ENCODE measurements at places on chromosomes 3 and 15.
A peak's percentile ranks its signal among the peaks of the same experiment; 100 is the strongest.

- DNase-seq, result no peak
Observed at GRCh38 chr15:25346371-25346770, 92.5 kb downstream of the UBE3A start.

- no peak for DNase-seq
Observed at GRCh38 chr15:94282269-94283250, 51.2 kb downstream of the MCTP2 start.

DNA sequence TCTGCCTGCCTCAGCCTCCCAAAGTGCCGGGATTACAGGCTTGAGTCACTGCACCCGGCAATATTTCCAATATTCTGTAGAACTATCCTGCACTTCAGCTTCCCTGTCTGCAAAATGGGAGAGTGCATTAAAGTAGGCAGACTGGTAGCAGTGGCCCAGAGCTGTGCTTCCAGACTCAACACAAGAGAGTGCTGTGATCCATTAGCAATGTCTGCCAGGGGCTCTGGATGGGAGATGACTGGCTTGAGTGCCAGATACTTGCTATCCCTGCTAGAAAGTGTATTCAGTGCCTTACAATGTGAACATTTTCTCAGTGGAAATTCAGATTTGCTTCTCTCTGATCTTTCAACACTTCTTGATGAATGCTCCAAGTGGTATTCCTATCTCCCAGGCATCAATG, 65.4 kb upstream of the CTSH start:
- no peak for DNase-seq

- DNase-seq, result no peak
Observed at GRCh38 chr3:150141790-150142326, 171.2 kb upstream of the PFN2 start.

DNA sequence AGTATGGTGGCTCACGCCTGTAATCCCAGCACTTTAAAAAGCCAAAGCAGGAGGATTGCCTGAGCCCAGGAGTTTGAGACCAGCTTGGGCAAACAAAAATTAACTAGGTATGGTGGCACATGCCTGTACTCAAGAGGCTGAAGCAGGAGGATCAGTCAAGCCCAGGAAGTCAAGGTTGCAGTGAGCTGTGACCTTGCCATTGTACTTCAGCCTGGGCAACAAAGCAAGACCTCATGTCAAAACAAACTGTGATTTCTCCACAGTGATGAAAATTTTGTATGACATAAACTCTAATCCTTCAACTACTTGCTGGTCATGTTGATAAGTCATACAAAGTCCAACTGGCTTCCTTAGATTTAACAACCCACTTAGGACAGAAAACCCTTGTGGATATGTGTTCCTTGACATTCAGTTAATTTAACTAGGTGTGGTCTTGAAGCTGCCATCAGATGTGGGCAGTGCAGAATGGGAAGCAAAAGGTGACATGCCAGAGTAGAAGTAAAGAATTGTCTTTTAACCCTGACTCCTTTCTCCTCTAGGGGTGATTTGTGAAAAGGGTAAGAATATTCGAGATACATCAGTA, 263.3 kb downstream of the PTPRG start:
- DNase-seq, result no peak

GRCh38 chr3:721086-721485, 371.7 kb upstream of the CNTN6 start:
- DNase-seq, result peak; percentile 13

GRCh38 chr3:42802876-42803413, 1.3 kb downstream of the HIGD1A start:
- DNase-seq, result no peak

DNA sequence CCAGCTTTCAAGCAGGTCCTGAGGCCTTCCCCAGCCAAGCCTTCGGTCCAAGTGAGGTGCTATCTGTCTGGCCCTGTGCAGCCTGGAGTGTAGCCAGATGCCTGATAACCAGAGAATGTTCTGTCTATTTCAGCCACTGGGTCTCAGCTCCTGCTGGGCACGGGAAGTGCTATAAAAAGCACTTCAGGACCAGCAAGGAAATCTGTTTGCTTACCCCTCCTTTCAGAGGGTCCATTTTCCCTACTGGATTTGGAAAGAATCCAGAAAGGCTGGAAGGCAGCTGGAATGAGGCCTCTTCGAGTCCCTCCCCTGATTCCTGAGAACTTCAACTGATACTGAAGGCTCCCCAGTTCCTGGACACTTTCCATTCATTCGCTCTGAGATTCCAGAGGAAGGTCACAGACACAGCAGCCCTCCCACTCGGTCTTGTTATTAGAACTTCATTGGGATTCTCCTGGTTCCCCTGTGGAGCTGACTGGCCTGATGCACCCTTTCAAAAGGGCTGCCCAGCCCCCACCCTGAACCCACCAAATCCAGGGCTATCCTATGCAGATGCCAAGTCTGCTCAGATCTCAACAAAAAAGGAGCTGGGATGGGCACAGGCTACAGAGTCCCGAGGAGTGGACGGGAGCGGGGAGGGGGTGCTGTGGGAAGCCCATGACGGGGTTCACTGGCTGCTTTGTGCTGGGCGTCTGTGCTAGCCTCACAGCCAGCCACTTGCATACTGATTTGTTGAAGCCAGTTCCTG, 70.4 kb downstream of the UMPS start:
- no peak for DNase-seq

GRCh38 chr3:132549890-132550578, 47.0 kb upstream of the ACKR4 start:
- peak; percentile 55 for DNase-seq

GRCh38 chr3:124714223-124714853, 15.9 kb upstream of the UMPS start:
- no peak for DNase-seq

DNA sequence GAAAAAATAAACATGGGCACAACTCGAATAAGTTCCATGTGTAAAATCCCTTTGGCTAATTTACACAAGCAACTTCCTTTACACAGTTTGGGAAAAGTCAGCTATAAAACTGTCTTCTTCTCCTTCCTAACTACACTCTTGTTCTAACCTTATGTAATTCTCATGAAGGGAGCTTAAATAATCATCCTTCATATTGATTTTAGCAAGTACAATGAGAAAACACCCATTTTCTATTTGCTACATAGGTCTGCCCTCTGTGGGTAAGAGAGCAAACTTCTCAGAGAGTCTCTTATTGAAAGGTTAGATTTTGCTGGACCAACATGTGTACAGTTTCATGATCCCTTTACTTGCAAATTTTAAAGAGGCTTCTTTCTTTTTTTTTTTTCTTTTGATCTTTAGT, 398.5 kb downstream of the ROBO1 start:
- no peak for DNase-seq

GRCh38 chr15:25406846-25407245, 32.0 kb downstream of the UBE3A start:
- no peak for DNase-seq

GRCh38 chr15:41004490-41004889, 51.2 kb downstream of the CHAC1 start:
- DNase-seq, result no peak

DNA sequence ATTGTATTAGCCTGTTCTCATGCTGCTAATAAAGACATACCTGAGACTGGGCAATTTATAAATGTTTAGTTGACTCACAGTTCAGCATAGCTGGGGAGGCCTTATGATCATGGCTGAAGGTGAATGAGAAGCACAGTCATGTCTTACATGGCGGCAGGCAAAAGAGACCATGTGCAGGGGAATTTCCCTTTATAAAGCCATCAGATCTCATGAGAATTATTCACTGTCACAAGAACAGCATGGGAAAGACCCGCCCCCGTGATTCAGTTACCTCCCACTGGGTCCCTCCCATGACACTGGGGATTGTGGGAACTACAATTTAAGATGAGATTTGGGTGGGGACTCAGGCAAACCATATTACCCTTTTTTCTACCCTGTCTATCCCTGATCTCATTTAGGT, 51.5 kb upstream of the MYZAP start:
- DNase-seq, result no peak

GRCh38 chr3:38005076-38006020, 14.8 kb downstream of the VILL start:
- no peak for DNase-seq

DNA sequence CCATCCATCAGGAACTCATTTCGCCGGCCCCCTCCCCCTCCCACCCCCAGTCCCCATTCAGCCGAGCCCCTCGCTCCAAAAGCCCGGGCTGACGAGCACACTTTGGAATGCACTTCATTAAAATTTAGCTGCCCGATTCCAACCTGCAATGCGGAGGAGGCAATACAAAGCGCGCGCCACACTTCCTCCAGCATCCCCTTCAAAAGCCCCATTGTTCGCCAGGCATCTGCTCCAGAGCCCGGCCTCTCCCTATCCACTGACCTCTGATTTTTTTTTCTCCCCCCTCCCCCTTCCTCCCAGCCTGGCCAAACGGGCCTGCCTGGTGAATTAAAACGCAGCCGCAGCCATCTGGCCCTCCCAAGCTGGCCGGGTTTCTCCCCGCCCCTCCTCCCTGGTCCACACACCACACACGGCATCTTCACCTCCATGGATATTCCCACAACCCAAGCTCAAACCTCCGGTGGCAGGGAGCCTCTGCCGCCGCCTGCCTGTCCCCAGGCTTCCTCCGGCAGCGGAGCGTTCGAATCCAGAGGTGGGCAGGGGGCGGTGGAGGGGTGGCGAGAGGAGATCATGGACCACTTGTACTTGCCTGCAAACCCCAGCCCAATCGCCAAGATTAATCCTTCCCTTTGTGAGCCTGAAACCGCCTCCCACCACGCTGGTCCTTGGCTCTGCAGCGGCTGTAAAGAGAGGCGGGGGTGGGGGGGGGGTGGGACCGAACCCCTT, 441.3 kb downstream of the MAGI1 start:
- DNase-seq, result no peak

GRCh38 chr3:15794303-15794771, 3.4 kb downstream of the ANKRD28 start:
- peak; percentile 40 for DNase-seq

GRCh38 chr15:27025481-27025966, 54.5 kb downstream of the GABRG3 start:
- no peak for DNase-seq

GRCh38 chr15:83379579-83379959, 67.6 kb upstream of the SH3GL3 start:
- DNase-seq, result no peak

- no peak for DNase-seq
Observed at GRCh38 chr3:152491922-152492321, 223.2 kb downstream of the MBNL1 start.

- no peak for DNase-seq
Observed at GRCh38 chr3:183937601-183938286, 53.1 kb upstream of the PARL start.
